ENCODE measurements at places on chromosomes 4 and X.

DNA sequence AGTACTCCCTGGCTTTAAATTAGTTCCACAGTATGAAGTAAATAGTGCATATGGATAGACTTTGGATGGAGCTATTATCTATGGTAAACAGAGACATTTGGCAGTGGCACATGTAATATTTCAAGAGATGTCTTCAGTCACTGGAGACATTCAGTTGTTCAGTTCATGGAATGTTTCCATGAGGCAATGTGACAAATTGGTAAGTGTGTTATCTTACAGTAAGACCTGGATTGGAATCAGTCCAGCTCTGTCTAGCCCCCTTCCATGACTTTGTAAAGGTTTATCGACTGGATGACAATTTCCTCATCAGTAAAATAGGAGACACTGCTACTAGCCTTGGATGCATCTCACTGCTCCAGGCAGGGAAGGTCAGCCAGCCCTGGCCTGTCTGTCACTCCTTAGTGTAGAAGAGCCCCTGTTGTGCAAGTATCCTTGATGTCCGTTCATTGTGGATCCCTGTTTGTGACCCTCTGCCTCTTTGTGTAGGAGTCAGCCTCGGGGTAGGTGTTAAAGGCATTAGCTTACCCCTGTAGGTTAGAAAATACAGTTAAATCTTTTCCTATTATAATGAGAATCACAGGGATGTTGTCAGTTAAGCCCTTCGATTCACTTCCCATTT is 335.9 kb downstream of the ANK2 start:
- no peak for DNase-seq

- DNase-seq, result no peak
Measured at GRCh38 chr4:169283114-169283509, 12.4 kb upstream of the SH3RF1 start.

DNA sequence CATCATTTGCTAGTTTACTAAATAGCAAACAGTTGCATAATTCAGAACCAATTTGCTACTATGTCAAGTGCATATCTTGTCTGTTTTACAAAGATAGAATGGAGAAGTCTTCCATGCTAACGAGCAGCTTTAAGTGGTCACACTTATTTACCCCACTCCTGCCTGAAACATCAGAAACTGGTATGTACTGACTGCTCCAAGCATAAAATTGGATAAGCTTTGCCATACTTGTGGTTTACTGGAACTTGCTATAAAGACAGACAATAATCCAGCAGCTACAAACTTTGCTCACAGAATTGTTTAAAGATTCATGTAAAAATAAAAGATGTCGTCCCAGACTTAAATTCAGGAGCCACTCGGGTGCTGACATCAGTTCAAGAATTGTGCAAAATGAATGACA is 13.3 kb upstream of the CDKL2 start:
- DNase-seq, result no peak

DNA sequence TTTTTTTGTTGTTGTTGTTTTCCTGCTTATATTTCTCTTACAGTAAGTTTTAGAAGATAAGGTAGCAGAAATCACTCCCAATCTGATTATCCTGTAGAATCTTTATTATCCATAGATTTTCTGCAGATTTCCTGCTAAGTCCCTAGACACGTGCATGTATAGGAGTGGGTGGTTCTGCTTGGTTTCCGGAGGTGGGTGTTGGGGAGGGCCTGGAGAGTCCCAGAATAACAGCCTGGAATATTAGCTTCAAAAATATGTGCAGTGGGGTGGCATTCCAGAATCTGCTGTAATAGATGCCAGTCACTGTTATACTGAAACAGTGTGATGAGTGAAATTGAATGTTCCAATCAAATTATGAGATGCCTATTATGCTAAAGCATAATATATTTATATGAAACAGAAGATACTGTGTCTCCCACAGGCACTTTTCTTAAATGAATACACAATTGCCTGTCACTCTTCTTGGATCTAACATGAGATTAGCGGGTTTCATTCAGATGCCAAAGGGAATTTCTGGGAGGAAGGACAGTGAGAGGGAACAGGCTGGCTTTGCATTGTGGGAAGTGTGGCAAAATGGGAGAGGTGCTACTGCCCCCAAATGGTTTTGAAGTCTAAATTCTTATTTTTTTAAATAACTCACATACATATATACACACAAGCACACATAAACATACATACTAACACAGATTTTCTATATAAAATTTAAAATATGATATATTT is 37.6 kb downstream of the C4orf50 start:
- DNase-seq, result peak; percentile 12

DNA sequence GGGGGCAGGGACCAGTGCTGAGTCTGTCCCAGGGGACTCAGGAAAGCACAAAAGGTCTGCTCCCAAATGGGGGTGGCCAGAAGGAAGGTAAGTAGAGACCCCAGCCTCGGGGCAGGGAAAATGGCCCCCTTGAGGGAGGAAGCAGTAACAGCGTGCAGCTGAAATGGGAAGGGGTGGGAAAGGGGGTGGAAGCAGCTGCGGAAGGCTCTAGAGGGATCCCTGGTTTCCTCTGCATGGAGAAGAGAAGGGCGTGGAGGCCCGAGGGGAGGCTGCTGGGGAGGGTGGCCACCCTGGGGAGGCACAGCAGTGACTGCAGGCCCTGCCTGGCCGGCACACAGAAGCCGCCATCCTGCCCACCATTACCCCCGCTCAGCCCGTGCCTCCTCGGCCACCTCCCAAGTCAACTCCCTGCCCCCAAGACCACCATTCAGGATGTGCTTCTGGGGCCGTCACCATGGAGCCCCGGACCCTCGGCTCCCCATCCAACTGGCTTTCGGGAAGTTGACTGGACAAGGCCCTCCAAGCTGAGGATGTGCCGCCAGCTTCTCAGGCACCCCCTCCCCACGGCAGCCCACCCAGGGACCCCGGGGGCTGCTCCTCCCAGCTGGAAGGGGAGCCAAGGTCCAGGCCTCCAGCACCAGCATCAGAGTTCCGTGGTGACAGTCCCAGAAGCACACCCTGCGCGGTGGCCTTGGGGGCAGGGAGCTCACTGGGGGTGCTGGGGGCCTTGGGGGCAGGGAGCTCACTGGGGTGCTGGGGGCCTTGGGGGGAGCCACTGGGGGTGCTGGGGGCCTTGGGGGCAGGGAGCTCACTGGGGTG is 23.6 kb downstream of the CFAP99 start:
- no peak for DNase-seq

DNA sequence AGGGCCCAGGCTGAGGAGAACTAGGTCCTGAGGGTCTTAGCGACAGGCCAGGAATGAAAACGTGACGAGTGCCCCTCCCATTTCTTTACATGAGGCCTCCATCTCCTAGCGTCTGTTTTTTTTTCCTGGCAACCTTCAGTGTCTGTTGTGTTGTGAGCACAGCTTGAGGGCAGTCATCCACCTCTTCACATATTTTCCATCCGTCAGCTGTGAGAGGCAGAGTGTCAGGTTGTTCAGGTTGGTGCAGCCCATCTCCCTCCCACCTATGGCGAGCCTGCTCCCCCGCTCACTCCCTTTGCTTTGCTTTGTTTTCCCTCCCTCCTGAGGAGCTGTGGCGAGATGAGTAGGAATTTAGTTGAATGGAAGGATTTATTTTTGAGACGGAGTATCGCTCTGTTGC is 51.7 kb upstream of the CHRNA9 start:
- no peak for DNase-seq

Data from coronary artery (tissue), 2 donors.